ENCODE measurements at places on chromosomes 2 and 18.

GRCh38 chr18:55774505-55774904, 186.5 kb upstream of the TCF4 start:
- DNase-seq = no peak

GRCh38 chr18:10145546-10145945, 231.7 kb downstream of the VAPA start:
- no peak for DNase-seq

- DNase-seq = peak; percentile 97
Observed at GRCh38 chr2:232550354-232551249, at the start of the genes EIF4E2 and TIGD1. Gene EIF4E2, plus strand, starts transcription at chr2:232550689. Its CDS starts 36 bp downstream, at chr2:232550725. Gene TIGD1, minus strand, starts transcription at chr2:232550557. Its CDS starts 675 bp downstream, at chr2:232549882.

- no peak for DNase-seq
Observed at GRCh38 chr2:241598487-241598886, 38.5 kb downstream of the THAP4 start.

All from ecto neural progenitor cell (in vitro differentiated cells).